ENCODE measurements at places on chromosomes 13 and 19.

DNA sequence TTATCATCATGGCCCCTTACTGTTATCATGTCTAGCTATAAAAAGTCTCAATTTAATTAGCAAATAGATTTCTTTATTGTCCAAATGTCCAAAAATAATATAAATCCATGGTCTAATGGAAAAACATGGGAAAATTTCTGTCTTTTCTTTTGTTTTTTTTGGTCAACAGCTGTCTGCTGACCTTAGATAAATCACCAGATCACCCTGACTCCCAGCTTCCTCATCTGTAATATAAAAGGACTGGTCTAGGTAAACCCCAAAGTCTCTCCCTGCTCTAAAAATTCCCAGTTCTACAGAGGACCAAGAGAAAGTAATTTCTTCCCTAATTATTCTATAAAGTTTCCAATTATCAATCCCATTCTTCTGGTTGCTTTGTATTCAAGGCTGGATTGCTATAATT is 30.7 kb upstream of the RCBTB2 start:
- DNase-seq: no peak

DNA sequence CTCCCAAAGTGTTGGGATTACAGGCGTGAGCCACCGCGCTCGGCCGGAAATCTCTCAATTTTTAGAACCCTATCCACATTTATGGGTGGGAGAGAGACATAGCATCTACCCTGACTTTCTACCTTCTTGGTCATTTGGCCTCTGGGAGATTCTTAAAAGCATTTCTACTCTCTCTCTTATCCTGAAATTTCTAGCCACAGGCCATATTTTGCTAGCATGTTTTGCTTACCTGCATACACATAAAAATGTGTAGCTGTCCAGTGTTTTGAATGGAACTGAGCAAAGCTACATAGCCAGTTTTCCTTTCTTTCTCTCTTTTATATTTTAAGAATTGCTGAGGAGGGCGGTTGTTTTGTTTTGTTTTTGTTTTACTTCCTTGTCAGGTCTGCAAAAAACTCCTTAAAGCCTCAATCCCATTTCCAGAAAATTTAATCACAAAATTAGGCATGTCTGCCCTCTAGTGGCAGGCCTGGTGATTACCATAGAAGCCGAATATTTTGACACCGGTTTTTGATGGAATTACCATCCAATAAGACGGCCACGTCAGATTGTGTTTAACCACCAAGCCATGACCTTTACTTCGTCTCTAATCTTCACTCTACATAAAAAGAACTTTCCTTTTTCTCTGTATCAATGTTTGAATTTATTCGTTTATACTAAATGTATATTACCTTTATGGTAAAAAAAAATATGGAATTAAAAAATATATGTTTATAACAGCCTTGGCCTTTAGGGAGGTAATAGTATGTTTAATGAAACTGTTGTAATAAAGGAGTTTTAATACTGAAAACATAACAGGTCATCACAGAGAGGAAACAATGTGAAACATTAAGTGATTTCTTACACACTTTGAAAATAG is 34.4 kb upstream of the OXGR1 start:
- DNase-seq: peak; percentile 58

- DNase-seq: no peak
These were observed 17.4 kb downstream of the NALCN start for GRCh38 chr13:101398920-101399319.

DNA sequence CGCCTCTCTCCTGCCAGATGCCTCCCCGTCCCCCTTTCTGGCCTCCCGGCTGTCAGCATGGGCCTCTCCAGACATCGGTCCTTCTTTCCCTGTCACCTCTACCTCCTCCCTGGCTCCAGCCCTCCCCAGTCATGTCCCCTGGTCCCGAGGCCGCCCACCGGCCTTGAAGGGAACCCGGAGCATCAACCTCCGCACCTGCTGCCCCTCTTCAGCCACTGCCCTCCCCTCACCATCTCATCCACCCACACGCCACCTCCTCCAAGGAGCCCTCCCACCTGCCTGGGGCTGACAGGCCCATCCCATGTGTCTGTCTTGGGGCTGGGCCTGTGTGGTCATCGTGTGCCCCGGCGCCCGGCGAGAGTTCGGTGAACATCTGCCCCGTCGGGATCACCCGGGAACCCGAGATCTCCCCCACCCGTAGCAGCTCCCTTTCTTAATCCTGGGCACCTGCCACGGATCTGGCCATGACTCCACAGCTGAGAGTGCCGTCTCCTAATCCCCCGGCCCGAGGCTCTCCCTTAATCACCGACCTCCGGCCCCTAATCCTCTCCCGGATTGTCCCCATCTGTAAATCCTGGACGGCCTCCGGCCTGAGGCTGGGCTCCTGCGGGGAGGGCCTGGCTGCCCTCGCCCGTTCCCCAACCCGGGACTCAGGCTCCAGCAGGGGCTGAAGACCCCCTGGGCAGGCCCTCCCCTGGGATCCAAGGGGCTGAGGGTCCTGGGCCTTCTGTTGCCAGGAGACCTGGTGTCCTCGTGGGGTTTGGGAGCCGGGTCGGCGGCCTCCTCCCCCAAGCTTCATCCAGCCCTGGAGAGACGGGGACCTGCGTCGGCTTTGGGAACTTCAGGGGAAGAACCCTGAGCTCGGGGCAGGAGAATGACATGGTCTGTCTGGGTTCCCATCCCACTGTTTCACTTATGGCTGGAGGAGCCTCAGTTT is 5.9 kb downstream of the HCN2 start:
- no peak for DNase-seq

- no peak for DNase-seq
These were observed 500.8 kb downstream of the SLITRK6 start for GRCh38 chr13:85298387-85298924.

DNA sequence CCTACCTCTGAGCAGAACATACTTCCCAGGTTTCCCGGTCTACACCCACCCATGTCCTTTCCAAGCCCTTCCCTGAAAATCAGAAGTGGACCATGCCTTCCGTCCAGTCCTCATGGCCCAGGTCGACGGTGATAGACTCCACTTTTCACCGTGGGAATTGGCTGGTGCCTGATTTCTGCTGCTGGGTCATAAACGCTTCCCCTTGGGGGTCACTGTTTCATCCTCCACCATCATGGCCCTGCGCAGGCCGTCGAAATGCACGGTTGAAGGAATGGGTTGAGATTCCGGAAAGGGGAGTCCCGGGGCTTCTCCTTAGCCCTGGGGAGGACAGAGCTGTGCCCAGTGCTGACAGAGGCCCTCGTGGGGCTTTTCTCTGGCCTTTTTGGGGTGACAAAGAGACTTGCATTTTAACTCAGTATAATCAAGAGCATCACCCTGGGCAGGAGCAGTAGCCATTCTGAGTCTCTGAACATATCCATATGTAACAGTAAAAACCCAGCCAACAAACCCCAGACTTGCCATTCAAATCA is 75.5 kb downstream of the SOX1 start:
- DNase-seq: no peak

GRCh38 chr19:38316477-38317067 is 825 bp upstream of the YIF1B start:
- no peak for DNase-seq

DNA sequence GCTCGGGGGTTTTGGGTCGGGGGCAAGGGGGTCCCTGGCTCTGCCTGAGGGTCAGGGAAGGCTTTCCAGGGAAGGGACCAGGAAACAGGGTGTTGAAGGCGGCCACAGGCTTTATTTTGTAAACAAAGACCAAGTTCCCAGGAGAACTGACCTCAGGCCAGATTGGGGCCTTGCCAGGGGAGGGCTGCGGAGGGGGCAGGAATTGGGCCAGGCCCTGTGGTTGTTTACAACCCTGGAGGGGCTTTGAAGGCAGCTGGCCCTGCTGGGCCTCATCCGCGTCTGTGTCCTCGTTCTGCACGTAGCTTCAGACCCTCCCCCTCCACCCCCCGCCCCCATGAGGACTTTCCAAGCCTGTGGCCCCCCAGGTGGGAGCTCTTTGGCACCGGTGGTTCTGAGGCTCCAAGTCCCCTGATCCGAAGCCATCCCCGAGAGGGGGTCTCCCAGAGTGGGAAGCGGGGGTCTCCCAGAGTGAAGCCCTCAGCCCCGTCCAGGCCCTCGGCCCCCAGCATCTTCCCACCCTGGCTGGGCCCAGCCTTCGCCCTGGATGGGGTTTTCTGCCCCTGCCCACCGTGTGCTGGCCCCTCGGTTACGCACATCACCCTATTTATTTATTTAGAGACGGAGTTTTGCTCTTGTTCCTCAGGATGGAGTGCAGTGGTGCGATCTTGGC is 13.5 kb upstream of the BSG start:
- no peak for DNase-seq

DNA sequence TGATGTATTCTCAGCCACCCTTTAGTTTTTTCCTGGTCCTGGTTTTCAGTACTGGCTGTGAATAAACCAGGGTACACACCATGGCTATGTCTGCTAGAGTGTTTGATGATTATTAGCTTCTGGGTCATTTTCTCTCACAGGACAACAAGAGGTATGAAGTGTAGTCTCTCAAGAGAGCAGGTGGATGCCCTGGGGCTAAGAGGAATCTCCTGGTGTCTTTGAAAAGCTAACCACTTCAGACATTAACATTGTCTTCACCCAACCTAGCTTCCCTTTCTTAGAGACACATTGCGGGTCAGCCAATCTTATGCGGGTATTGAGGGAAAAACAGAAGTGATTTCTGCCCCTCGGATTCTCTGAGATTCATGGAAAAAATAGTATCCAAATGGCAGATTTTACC is 1.6 kb downstream of the ZNF730 start:
- DNase-seq: no peak

DNA sequence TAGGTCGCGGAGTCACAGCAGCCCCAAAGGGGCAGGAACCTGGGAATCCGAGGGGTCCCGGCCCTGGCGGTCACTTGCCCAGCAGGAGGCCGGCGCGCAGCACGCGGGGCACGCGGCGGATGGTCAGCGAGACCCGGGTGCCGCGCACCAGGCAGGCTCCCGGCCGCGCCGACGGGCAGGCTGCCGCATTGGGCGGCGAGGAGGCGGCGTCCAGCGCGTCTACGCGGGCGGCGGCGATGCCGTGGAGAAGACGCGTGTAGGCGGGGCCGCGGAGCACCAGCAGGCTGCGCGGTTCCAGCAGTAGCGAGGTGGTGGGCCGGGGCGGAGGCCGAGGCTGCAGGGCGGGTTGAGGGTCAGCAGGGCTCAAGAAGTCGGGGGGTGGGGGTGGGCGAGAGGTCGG is 607 bp upstream of the SYNE4 start:
- peak; percentile 57 for DNase-seq

Measured in RWPE1 (cell line).